ENCODE measurements at places on chromosomes 3 and 15.
A peak's percentile ranks its signal among the peaks of the same experiment; 100 is the strongest.

- DNase-seq, result no peak
Measured at GRCh38 chr3:122581622-122582021, 4.2 kb downstream of the PARP15 start.

DNA sequence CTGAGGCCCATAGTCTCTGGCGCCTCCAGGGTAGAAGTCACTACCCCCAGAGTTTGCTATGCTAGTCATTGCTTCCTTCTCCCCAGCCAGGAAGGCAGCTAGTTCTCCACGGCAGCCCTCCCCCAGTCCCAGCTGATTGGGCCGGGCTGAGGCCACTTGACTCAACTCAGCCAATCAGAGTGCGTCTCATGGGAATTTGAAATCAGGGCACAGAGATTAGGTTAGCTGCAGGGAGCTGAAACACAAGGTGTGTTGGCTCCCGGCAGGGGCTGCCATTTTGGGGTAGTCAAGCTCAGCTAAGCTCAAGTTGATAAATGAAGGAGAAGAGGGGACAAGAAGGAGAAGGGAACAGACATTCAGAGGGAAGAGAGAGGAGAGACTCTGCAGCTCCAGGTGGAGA, 32.8 kb downstream of the LINGO1 start:
- peak; percentile 52 for DNase-seq

DNA sequence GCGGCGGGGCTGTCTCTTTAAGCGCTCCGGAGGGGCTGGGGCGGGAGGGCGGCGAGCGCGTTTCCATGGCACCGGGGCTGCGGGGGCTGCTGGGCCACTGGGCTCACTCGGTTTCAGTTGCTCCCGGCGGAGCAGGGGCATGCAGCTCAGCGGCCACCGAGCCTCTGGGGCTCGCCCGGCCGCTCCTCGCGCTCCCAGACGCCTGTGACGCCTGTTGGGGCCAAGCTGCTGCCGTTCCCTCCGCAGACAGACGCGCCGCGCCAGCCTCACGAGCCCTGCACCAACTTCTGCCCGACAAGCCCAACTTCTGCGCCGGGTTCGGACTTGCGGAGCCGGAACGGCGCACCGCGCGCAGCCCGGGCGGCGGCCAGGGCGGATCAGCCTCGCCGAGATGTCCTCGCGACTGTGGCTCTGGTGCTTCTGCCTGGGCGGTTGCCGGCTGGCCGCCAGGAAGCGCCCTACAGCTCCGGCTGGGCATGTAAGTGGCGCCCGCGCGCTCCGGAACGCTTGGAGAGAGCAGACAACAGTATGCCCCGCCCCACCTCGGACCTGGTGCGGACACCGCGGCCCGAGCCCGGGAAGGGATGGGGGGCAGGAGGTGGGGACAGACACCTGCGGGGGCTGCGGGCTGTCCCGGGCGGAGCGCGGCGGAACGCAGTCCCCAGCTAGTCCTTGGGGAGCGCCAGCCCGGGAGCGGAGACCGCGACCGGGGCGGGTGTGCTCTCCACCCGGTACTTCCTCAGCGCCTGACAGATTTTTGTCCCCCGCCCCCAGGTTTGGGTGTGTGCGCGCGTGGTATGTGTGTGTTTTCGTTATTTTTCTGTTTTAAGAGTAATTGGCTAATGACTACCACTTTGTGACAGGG, 154.1 kb upstream of the GOLIM4 start:
- DNase-seq, result peak; percentile 66

- no peak for DNase-seq
Measured at GRCh38 chr15:89230277-89230676, 8.9 kb upstream of the RLBP1 start.

DNA sequence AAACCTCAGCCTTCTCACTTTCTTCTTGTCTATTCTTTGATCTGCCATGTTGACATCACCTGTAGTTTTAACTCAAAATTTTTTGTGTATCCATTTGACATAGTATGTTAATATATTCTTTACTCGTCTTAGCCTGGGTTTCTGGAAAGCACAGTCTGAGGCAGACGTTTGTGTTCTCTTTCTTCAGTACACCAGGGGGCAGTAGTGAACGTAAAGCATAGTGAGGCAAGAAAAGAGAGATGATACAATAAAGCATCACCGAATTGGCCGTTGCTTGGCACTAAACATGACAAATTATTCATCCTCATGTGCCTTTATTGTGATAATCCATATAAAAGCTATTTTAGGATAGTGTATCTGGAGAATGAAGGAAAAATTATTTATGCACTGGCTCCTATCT, 141.0 kb upstream of the MYRIP start:
- DNase-seq, result peak; percentile 75

- no peak for DNase-seq
Measured at GRCh38 chr15:46872981-46873330, 844.3 kb upstream of the SEMA6D start.

DNA sequence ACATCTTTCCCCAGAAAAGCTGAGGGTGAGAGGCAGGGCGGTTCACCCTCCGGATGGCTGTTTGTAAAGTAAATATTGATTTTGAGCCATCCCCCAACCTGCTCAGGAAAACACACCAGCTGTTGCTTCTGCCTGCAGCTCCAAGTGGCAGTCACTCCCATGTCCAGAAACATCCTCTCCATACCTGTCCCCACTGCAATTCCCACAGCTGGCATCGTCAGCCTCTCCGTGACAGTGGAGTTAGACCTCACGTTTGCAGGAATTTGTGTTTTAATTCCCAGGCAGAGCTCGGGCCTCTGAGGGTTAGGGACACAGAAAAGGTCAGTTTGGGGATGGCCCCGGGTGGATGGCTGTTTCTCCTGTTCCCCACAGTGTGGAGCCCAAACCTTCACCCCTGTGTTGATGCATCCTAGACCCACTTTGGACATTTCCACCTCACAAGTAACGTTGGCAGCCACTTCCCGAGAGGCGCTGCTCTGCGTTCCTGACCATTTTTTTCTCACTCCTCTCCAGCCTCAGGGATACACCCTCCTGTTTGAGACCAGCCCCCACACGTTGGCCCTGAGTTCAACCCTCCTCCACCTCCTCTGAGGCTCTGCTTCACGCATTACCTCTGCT, 11.8 kb upstream of the FAM174B start:
- DNase-seq, result no peak

- peak; percentile 65 for DNase-seq
Measured at GRCh38 chr15:29568840-29569532, 253.3 kb downstream of the TJP1 start.

DNA sequence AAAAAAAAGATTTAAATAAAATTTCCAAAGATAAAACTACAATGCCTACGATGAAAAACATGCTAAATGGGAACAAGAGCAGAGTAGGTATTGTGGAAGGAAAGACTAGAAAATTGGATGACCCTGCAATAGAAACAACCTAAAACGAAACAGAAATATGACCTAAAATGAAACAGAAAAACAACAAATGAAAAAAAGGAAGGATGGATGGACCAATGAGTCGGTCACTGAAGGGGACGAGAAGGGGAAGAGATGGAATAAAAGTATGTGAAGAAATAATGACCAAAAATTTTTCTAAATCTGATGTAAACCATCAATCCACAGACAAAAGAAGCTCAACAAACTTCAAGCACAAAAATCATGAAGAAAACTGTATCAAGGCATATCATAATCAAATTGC, 44.8 kb downstream of the TBC1D2B start:
- no peak for DNase-seq

DNA sequence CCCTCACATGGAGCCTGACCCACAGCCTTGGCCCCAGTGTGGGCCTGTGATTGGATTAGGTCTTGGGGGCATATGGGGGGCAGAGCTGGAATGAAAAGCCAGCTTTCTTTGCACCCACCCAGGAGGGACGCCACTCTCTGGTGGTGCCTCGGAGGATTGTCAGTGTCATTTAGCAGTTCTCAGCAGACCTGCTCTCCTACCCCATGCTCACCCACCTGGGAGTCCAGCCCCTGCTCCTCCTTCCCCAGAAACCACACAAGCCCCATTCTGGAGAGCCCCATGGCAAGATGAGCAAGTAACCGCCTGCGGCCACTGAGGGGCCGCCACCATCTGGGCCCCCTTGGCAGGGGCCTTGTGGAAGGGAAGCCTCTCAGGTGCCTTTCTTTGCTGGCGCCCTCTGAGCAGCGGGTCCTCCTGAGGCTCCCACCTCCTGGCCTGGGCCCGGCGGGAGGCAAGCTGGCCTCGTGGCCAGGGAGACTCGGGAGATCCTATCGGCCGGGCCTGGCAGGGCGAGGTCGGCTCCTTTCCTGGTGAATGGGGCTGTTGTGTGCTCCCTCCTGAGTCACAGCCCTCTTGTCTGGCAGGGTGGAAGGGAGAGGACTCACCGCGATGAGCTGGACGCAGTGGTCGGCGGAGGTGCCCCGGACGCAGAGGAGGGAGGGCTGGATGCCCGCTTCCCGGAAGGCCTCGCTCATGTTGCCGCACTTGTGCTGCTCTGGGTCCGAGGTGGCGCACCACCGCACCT, 2.3 kb downstream of the MELTF start:
- DNase-seq, result peak; percentile 76

DNA sequence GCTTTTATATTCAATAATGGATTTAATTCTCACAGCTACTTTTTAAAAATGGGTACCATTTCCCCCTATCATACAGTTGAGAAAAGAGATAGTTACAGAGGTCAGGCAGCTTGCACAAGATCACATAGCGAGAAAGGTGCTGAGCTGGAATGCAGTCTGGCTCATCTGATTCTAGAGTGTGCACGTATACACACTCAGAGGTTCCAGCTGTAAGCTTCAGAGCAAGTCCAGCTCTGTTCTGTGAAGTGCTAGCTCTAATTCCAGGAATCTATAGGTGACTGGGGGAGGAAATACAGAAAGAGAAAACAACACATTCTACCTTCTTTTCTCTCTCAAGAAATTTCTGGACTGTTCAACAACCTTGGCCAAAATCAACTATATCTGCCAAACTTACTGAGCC, 318.7 kb downstream of the FOXP1 start:
- DNase-seq, result no peak

All from SK-MEL-5 (cell line).